ENCODE measurements at places on chromosomes 5 and 9.

GRCh38 chr5:57215629-57216195, 41.9 kb downstream of the GPBP1 start:
- no peak for DNase-seq

DNA sequence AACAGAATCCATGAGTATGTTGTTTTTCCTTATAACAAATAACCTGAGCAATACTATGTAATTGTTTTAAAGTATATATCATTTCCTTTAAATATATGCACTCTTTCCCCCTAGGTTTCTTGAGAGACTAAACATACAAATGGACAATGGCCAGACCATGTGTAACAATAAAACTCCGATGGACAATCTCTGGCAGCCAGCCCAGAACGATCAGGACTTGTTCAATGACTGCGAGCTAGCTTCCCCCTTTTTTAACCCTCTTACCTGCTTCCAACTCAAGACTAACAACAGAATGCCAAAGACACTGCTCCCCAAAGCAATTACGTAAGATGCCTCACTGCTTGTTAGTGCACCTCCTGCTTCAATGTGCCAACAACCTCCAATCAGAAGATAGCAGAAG, 94.9 kb downstream of the HTR4 start:
- DNase-seq, result no peak

DNA sequence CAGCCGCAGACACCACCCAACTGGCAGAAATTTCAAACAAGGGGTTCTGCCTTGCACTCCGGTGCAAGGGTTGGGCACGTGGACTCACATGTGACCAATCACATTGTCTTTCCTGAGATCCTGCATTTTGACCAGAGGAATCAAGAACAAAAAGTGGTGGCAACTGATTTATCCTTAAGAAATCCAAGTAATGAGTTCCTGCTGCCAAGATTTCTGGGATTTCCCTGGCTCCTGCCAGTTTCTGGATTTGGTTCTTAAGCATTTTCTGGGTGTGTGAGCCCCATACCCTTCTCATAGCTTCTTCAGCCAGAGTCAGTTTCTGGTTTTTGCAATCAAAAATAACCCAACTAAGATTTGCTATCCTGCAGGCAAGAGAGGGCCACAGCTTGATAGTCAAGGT, 17.4 kb upstream of the KCNIP1 start:
- DNase-seq, result no peak

- DNase-seq, result no peak
Observed at GRCh38 chr9:114456929-114457328, 48.3 kb downstream of the WHRN start.

GRCh38 chr9:131467214-131467935, 35.3 kb upstream of the POMT1 start:
- no peak for DNase-seq

- DNase-seq, result no peak
Observed at GRCh38 chr5:135059000-135059923, 25.2 kb upstream of the PITX1 start.
